ENCODE measurements at places on chromosomes 2 and 18. TPM values are rescaled to one million over a fixed set of nuclear protein-coding genes. Genes with fewer than 3 reads are reported as not detected.
A peak's percentile ranks its signal among the peaks of the same experiment; 100 is the strongest.

DNA sequence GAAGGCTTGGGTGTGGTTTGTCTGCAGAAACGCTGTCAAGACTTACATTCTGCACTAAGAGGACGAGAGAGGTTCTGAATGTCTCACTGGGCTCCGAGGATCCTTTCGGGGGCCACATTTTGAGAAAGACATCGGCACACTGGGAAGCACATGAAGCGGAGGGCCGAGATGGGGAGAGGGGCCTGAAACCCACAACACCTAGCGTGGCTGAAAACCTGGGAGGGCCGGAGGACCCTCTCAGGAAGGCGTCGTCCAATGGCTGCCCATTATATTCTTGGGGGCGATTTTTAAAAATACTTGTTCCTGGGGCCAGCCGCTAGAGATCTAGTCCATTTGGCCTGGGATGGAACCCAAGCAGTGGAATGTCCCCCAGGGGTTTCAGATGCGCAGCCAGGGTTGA is 229.6 kb downstream of the GBX2 start:
- H3K4me1 ChIP-seq, result no peaks in the 10 kb centered on the region
- H3K4me3 ChIP-seq, result no peak overlapping the region
- no peak for DNase-seq
- H3K27ac ChIP-seq, result no peak overlapping the region
- no peaks in the 10 kb centered on the region for H3K27me3 ChIP-seq
- H3K36me3 ChIP-seq, result no peaks in the 10 kb centered on the region

GRCh38 chr2:162734866-162735265 is 103.7 kb downstream of the KCNH7 start:
- H3K27ac ChIP-seq, result no peak overlapping the region
- H3K27me3 ChIP-seq, result no peaks in the 10 kb centered on the region
- DNase-seq, result no peak
- H3K4me1 ChIP-seq, result peaks cover 5% of the 10 kb centered on the region

GRCh38 chr18:56458770-56459712 is 179.4 kb downstream of the TXNL1 start:
- DNase-seq, result no peak
- H3K4me1 ChIP-seq, result no peaks in the 10 kb centered on the region
- H3K36me3 ChIP-seq, result no peaks in the 10 kb centered on the region
- H3K27me3 ChIP-seq, result no peaks in the 10 kb centered on the region
- no peak overlapping the region for H3K27ac ChIP-seq

GRCh38 chr2:229980431-229981184 is 58.3 kb downstream of the FBXO36 start:
- peak overlapping the region; percentile 18 for H3K4me3 ChIP-seq
- H3K4me1 ChIP-seq, result peaks cover 18% of the 10 kb centered on the region
- H3K27ac ChIP-seq, result no peak overlapping the region
- H3K36me3 ChIP-seq, result no peaks in the 10 kb centered on the region
- H3K27me3 ChIP-seq, result no peaks in the 10 kb centered on the region

DNA sequence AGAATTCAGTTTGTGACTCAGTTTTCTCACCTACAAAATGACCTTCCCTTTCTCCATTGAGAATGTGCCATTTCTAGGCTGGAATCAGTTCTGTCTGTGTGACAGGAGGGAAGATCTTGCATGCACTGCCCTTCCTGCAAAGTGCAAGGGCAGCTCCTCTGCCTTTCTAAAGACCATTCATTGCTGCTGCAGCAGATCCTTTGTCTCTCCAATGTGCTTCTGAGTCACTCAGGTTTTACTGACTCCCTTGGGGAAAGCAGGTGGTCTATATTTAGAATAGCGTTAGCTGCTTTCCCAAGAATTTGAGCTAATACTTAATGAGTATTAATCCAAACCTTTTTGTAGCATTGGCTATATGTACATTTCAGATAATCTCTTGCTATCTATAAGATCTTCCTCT is 62.5 kb downstream of the DAW1 start:
- H3K27ac ChIP-seq, result no peak overlapping the region
- no peaks in the 10 kb centered on the region for H3K36me3 ChIP-seq
- no peaks in the 10 kb centered on the region for H3K4me1 ChIP-seq
- H3K4me3 ChIP-seq, result no peak overlapping the region
- DNase-seq, result no peak
- peaks cover 3% of the 10 kb centered on the region for H3K27me3 ChIP-seq

DNA sequence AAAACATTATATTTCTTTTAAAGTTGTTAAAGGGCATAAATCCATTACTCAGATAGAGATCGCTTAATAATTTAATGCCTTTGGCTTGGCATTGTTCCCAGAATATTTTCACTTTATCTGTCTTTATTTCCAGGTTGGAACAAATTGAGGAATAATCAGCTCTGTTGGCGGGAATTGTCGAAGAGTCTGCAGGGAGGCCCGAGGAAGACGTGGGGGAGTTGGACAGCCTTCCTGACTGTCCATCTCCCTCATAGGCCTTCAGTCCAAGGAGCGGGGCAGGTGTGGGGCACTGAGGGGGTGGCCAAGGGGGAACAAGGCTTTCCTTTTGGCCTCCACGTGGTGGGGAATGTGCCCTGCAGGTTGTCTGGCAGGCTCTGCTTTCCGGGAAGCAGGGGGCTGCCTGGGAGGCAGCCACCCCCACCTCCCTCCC is 179.6 kb downstream of the ZBTB7C start:
- no peak for DNase-seq
- H3K4me3 ChIP-seq, result no peak overlapping the region
- peaks cover 36% of the 10 kb centered on the region for H3K4me1 ChIP-seq
- H3K27ac ChIP-seq, result no peak overlapping the region
- H3K36me3 ChIP-seq, result no peaks in the 10 kb centered on the region

GRCh38 chr2:98866033-98866432 is 70.0 kb downstream of the CRACDL start:
- no peak overlapping the region for H3K4me3 ChIP-seq
- H3K27me3 ChIP-seq, result peaks cover 22% of the 10 kb centered on the region
- no peak overlapping the region for H3K27ac ChIP-seq

GRCh38 chr18:8260319-8260718 is 348.9 kb upstream of the RAB12 start:
- no peak overlapping the region for H3K4me3 ChIP-seq
- no peak overlapping the region for H3K27ac ChIP-seq
- DNase-seq, result no peak
- H3K4me1 ChIP-seq, result no peaks in the 10 kb centered on the region
- H3K27me3 ChIP-seq, result no peaks in the 10 kb centered on the region

- peaks cover 12% of the 10 kb centered on the region for H3K27me3 ChIP-seq
- H3K36me3 ChIP-seq, result no peaks in the 10 kb centered on the region
- no peak for DNase-seq
- H3K27ac ChIP-seq, result no peak overlapping the region
Measured at GRCh38 chr2:176751314-176752227, 461.0 kb upstream of the HNRNPA3 start.

GRCh38 chr2:45897842-45898241 is 246.4 kb downstream of the PRKCE start:
- H3K36me3 ChIP-seq, result peaks cover 7% of the 10 kb centered on the region
- no peak overlapping the region for H3K4me3 ChIP-seq
- no peaks in the 10 kb centered on the region for H3K27me3 ChIP-seq
- no peak for DNase-seq
- peaks cover 30% of the 10 kb centered on the region for H3K4me1 ChIP-seq
- H3K27ac ChIP-seq, result no peak overlapping the region

DNA sequence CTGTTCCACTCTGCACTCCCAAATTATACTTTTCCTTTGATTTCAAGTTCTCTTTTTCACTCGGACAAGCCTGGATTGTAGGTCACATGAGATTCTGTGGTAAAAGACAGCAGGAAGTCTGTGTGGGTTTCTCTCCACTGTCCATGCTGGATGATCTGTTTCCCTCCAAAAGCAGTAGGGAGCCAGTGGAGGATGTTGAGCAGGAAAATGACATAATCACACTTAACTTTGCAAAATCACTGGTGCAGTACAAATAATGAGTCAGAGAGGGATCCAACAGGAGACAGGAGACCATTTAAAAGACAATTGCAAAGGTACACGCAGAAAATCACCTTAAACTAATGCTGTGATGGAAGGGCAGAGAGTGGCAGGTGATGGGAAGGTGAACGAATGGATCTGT is 301.3 kb downstream of the ZNF407 start:
- H3K4me1 ChIP-seq, result peaks cover 23% of the 10 kb centered on the region
- no peak for DNase-seq

DNA sequence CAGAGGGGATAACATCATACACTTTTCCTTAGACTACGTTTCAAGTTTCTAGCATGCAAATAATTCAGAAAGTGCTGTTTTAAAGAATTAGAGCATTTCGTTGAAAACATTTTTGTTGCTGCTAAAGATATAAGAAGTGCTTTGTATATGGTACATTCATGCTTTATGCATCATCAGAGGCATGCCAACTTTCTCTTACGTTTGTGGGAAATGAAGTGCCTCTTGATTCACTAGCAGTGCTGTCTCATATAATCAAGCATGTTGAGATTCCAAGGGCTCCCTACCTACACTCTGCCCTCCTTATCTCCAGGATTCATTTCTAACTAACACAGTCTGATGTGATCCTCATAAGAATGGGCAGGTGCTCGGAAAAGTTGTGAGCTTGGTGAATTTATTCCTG is 748.6 kb upstream of the DDX18 start:
- H3K36me3 ChIP-seq, result no peaks in the 10 kb centered on the region
- no peak overlapping the region for H3K27ac ChIP-seq
- no peak overlapping the region for H3K4me3 ChIP-seq
- no peak for DNase-seq
- H3K27me3 ChIP-seq, result no peaks in the 10 kb centered on the region
- H3K4me1 ChIP-seq, result no peaks in the 10 kb centered on the region

- H3K4me1 ChIP-seq, result peaks cover 3% of the 10 kb centered on the region
- no peak overlapping the region for H3K4me3 ChIP-seq
- DNase-seq, result no peak
- H3K27ac ChIP-seq, result no peak overlapping the region
- no peaks in the 10 kb centered on the region for H3K27me3 ChIP-seq
Measured at GRCh38 chr18:9354256-9354655, 19.7 kb downstream of the TWSG1 start.

DNA sequence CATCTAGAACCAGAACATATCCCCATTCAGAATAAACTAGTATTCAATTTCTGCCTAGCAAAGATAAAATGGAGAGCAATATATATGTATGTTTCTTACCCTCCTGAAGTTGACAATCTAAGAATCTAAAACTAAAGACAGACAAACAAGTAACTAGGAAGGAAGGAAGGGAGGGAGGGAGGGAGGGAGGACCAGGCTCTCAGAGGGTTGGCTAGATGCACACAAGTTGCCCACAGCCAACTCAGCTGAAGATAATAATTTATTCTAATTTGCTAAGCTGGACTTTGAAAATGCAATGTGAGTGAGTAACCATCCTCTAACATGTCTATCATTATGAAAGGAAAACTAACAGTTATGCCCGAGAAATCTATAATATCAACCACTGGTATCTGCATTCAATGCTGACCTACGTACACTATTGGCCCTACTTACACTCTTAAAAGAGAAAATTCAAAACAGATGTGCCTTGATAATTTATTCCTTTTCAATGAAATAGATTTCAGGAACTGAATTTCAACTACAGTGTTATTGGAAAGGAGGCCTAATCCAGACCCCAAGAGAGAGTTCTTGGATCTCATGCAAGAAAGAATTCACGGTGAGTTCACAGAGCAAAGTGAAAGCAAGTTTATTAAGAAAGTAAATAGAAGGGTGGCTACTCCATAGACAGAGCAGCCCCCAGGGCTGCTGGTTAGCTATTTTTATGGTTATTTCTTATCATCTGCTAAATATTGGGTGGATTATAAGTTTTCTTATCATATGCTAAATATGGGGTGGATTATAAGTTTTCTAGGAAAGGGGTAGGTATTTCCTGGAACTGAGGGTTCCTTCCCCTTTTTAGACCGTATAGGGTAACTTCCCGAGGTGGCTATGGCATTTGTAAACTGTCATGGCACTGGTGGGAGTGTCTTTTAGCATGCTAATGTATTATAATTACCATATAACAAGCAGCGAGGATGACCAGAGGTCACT is 288.5 kb upstream of the SLC39A10 start:
- no peak for DNase-seq
- H3K4me3 ChIP-seq, result no peak overlapping the region

GRCh38 chr2:229855116-229855515 is 66.7 kb downstream of the TRIP12 start:
- DNase-seq, result no peak
- peaks cover 39% of the 10 kb centered on the region for H3K4me1 ChIP-seq
- H3K4me3 ChIP-seq, result no peak overlapping the region

GRCh38 chr18:79252904-79253633 is 142.7 kb upstream of the NFATC1 start:
- H3K36me3 ChIP-seq, result no peaks in the 10 kb centered on the region
- H3K27ac ChIP-seq, result no peak overlapping the region
- no peak overlapping the region for H3K4me3 ChIP-seq
- no peaks in the 10 kb centered on the region for H3K4me1 ChIP-seq
- DNase-seq, result no peak
- H3K27me3 ChIP-seq, result no peaks in the 10 kb centered on the region

DNA sequence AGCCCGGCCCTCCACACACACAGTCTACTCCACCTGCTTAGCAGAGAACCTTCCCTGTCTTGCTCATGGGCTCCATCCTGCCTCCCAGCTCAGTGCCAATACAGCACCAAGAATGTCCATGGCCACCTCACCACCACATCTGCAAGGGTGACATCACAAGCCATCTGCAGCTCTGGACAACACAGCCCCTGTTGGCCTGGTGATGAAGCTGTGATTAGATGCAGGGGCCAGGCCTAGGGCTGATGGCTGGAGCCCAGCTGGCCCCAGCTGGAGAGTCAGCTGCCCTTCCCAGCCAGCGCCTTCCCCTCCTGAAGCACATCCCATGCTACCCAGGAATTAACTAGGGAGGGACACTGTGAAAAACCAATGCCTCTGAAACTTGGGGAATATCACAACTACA is 91.1 kb downstream of the TTC32 start:
- H3K4me3 ChIP-seq, result no peak overlapping the region
- no peaks in the 10 kb centered on the region for H3K4me1 ChIP-seq
- no peak for DNase-seq
- H3K36me3 ChIP-seq, result no peaks in the 10 kb centered on the region
- H3K27ac ChIP-seq, result no peak overlapping the region

GRCh38 chr18:28794459-28795245 is 617.7 kb upstream of the CDH2 start:
- no peaks in the 10 kb centered on the region for H3K27me3 ChIP-seq
- no peak overlapping the region for H3K27ac ChIP-seq
- no peak overlapping the region for H3K4me3 ChIP-seq
- no peaks in the 10 kb centered on the region for H3K36me3 ChIP-seq
- no peaks in the 10 kb centered on the region for H3K4me1 ChIP-seq
- DNase-seq, result no peak

GRCh38 chr18:12401881-12402280 is 5.8 kb upstream of the PRELID3A start:
- peaks cover 62% of the 10 kb centered on the region for H3K27me3 ChIP-seq
- no peaks in the 10 kb centered on the region for H3K36me3 ChIP-seq
- peaks cover 34% of the 10 kb centered on the region for H3K4me1 ChIP-seq
- DNase-seq, result no peak
- no peak overlapping the region for H3K27ac ChIP-seq

NAT8 gene
- not detected for total RNA-seq

TEX44 gene
- total RNA-seq, result not detected

PLGLB2 gene
- 0.85 TPM for total RNA-seq

Measured in activated CD8-positive, alpha-beta memory T cell treated with anti-CD3 and anti-CD28 coated beads, Interleukin-2, amount 10 ng/mL, durations not matched to agents 7 days and 5 days (primary cell).